ENCODE measurements at places on chromosomes 2 and 18. TPM values are rescaled to one million over a fixed set of nuclear protein-coding genes. Genes with fewer than 3 reads are reported as not detected.

The IL1RL2 gene
- not detected for polyA plus RNA-seq

The LDLRAD4 gene
- polyA plus RNA-seq: 13.9 TPM

The MYCN gene
- not detected for polyA plus RNA-seq

- H3K36me3 ChIP-seq: no peaks in the 10 kb centered on the region
- no peaks in the 10 kb centered on the region for H3K4me1 ChIP-seq
- no peak overlapping the region for H3K27ac ChIP-seq
- no peaks in the 10 kb centered on the region for H3K27me3 ChIP-seq
- no peak overlapping the region for H3K4me3 ChIP-seq
These were observed 695.7 kb downstream of the TDRD15 start for GRCh38 chr2:21819454-21819853.

The COL6A3 gene
- 0.03 TPM for polyA plus RNA-seq

The TM4SF20 gene
- not detected for polyA plus RNA-seq

GRCh38 chr2:117470311-117471095, 344.0 kb upstream of the DDX18 start:
- H3K36me3 ChIP-seq: no peaks in the 10 kb centered on the region
- no peak overlapping the region for H3K4me3 ChIP-seq
- H3K4me1 ChIP-seq: no peaks in the 10 kb centered on the region
- DNase-seq: no peak
- no peak overlapping the region for H3K27ac ChIP-seq

DNA sequence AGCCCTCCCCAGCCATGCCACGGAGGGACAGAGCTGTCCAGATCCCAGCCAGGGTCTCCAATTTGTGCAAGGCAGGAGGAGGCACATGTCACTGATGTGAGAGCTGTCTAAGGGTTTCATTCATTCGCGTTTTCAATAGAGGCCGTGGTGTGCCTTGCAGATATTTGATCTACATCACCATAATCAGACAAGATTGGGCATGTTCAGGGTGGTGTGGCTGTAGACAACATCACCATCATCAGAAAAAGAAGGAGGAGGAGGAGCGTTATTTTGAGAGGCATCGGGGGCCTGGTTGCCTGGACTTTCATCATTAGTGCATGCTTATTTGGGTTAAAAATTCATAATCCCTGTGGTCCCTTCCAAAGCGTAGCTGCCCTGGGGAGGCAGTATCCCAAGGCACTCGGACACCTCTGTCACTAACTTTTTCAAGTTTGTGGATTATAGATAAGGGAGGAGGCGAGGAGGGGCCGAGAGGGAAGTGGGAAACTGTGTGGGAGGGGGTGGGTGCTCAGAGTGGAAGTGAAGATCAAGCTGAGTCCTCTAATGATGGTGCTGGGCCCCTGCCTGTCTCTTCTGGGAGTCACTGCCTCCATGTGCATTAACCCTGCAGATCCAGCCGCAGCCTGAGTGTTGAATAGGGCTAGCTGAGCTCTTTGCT, 194.1 kb downstream of the CTIF start:
- no peaks in the 10 kb centered on the region for H3K36me3 ChIP-seq
- H3K4me3 ChIP-seq: no peak overlapping the region
- no peaks in the 10 kb centered on the region for H3K27me3 ChIP-seq
- no peak overlapping the region for H3K27ac ChIP-seq
- no peak for DNase-seq

DNA sequence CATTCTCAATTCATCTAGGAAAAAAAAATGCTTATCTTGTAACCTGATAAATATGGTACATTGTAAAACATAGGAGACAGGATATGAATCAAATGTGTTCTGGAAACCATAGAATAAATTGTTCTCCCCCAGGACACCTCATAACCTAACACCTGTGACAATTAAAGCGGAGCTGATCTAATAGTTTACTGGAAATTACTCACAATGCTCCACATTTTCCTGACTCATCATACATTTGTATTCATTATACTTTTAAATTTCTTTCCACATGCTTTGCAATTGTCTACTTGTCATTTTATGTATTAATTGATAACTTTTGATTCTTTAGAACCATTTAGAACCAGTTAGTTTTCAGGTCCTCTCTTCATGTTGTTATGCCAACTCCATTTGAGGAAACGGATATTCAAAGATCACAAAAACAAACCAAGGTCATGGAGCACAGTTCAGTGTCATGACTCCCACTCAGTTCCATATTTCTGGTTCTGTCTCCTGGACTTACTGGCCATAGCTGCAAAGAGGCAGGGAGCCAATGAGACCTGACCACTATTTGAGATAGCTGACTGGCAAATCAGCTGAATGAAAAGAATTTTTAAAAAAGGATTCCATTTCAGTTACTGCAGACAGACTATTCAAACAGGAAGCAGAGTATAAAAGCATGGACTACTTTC, 128.5 kb downstream of the CALCRL start:
- DNase-seq: no peak
- H3K36me3 ChIP-seq: no peaks in the 10 kb centered on the region
- H3K27me3 ChIP-seq: no peaks in the 10 kb centered on the region
- no peak overlapping the region for H3K4me3 ChIP-seq

The CCDC102B gene
- 4.0 TPM for polyA plus RNA-seq

The ATP6V1C2 gene
- 0.54 TPM for polyA plus RNA-seq

GRCh38 chr2:44098050-44098449, 70.6 kb upstream of the PPM1B start:
- H3K27me3 ChIP-seq: no peaks in the 10 kb centered on the region
- DNase-seq: no peak
- H3K4me3 ChIP-seq: no peak overlapping the region
- H3K36me3 ChIP-seq: no peaks in the 10 kb centered on the region
- H3K27ac ChIP-seq: no peak overlapping the region

The SLC19A3 gene
- polyA plus RNA-seq: not detected

The TRIM43 gene
- polyA plus RNA-seq: not detected

GRCh38 chr2:121286506-121286905, 1.5 kb upstream of the TFCP2L1 start:
- no peak overlapping the region for H3K27ac ChIP-seq
- H3K27me3 ChIP-seq: peaks cover 4% of the 10 kb centered on the region
- no peak overlapping the region for H3K4me3 ChIP-seq
- no peaks in the 10 kb centered on the region for H3K36me3 ChIP-seq
- H3K4me1 ChIP-seq: peaks cover 5% of the 10 kb centered on the region

- no peaks in the 10 kb centered on the region for H3K27me3 ChIP-seq
- H3K4me1 ChIP-seq: no peaks in the 10 kb centered on the region
- no peak for DNase-seq
- no peaks in the 10 kb centered on the region for H3K36me3 ChIP-seq
- no peak overlapping the region for H3K27ac ChIP-seq
- H3K4me3 ChIP-seq: no peak overlapping the region
These were observed 181.2 kb upstream of the RAB6C start for GRCh38 chr2:129798301-129798581.

DNA sequence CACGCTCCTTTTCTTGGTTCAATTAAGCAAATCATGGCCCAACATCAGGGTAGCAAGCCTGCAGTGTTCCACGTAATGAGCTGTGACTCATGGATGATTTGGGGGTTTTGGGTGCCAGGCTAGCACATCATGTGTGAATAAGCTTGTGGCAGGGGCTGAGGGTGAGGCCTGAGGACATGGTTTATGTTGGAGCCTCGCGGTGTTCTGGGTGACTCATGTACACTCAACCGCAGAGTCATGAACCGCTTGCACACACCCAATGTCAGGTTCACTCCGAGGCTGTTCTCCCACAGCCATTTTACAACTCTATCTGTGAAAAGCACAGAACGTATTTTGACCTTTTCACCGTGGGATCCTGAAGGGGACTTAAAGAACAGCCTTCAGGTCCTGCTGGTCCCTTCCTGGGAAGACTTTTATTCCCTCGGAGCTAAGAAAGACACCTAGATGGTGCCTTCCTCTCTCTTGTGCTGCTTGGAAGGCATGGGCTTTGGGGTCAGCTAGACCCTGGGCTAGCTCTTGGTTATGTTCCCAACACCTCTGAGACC, 139.9 kb upstream of the ZEB2 start:
- DNase-seq: no peak
- H3K36me3 ChIP-seq: no peaks in the 10 kb centered on the region
- no peak overlapping the region for H3K27ac ChIP-seq
- H3K27me3 ChIP-seq: no peaks in the 10 kb centered on the region
- H3K4me1 ChIP-seq: peaks cover 4% of the 10 kb centered on the region
- H3K4me3 ChIP-seq: no peak overlapping the region

- no peaks in the 10 kb centered on the region for H3K4me1 ChIP-seq
- no peaks in the 10 kb centered on the region for H3K27me3 ChIP-seq
- H3K27ac ChIP-seq: no peak overlapping the region
- DNase-seq: no peak
These were observed 121.5 kb upstream of the LTBP1 start for GRCh38 chr2:32825291-32825712.

- H3K27me3 ChIP-seq: no peaks in the 10 kb centered on the region
- no peak overlapping the region for H3K4me3 ChIP-seq
- peak; percentile 19 for DNase-seq
These were observed 31.5 kb downstream of the EPB41L5 start for GRCh38 chr2:120044336-120044735.

DNA sequence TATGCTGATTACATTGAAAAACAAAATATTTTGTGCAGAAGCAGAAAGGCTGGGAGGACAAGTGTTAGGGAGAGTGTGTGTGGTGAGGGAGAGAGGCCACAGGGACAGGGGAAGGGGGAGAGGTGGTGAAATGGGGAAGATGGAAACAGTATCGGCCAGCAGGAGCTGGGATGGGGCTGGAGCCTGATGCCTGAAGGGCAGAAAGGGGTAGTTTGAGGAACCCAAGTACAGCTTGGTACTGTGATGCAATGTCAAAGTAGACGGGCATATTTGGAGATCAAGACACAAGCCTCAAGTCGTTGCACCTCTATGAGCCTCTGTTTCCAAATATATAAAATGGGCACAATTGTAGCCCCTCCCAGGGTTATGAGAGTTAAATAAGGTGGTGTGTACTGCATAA, 152.1 kb downstream of the LPIN1 start:
- H3K4me3 ChIP-seq: no peak overlapping the region
- no peaks in the 10 kb centered on the region for H3K36me3 ChIP-seq
- H3K27ac ChIP-seq: no peak overlapping the region
- no peak for DNase-seq

The DSC2 gene
- polyA plus RNA-seq: 0.01 TPM

- H3K27ac ChIP-seq: no peak overlapping the region
- no peaks in the 10 kb centered on the region for H3K4me1 ChIP-seq
- no peaks in the 10 kb centered on the region for H3K36me3 ChIP-seq
These were observed 232.2 kb downstream of the GULP1 start for GRCh38 chr2:188523919-188524318.

DNA sequence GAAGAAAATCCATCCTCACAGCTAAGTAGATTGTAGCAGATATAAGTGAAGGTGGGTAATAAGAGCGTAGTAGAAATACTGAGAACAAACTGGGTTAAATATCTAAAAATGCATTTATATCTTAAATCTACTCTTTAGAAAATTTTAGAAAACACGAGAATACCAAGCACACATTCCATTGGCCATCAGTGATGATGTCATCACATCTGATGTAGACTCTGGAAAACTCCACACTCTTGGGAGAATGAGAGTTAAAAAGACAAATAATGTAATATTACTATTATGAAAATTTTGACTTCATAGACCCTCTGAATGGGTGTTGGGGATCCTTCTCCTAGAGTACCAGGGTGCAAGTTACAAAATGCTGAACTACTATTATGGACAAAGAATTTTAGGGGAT, 3.7 kb downstream of the RIOK3 start:
- H3K27ac ChIP-seq: peak overlapping the region; percentile 17
- no peaks in the 10 kb centered on the region for H3K27me3 ChIP-seq
- no peak for DNase-seq
- H3K4me3 ChIP-seq: no peak overlapping the region
- peaks cover 61% of the 10 kb centered on the region for H3K4me1 ChIP-seq
